A549 treated with Hydrocortisone at 1 μM for 4 hours (cell line): ENCODE measurements at places on chromosomes 13 and 19. TPM values are rescaled to one million over a fixed set of nuclear protein-coding genes. Genes with fewer than 3 reads are reported as not detected.

The CEACAM20 gene
- total RNA-seq, result 0.08 to 0.10 TPM in 2 of 5 replicates, not detected in the others

The KCNRG gene
- 0.50 to 0.93 TPM (median 0.76 TPM) in 5 replicates for total RNA-seq

The CERS4 gene
- 2.6 to 3.8 TPM (median 2.7 TPM) in 5 replicates for total RNA-seq

The PALM gene
- 12.0 to 17.9 TPM (median 14.3 TPM) in 5 replicates for total RNA-seq

The DAND5 gene
- total RNA-seq, result 0.07 TPM in 1 of 5 replicates, not detected in the others

The SIGLEC14 gene
- total RNA-seq, result 0.05 to 0.10 TPM in 2 of 5 replicates, not detected in the others

The CEACAM8 gene
- total RNA-seq, result not detected in 5 replicates

The DNAJB1 gene
- 206 to 250 TPM (median 215 TPM) in 5 replicates for total RNA-seq

The CPB2 gene
- total RNA-seq, result not detected in 5 replicates
